Activated CD8-positive, alpha-beta memory T cell treated with anti-CD3 and anti-CD28 coated beads, Interleukin-2, amount 50 U/mL, for 4 hours (primary cell): ENCODE measurements at places on chromosomes 16 and 17.
A peak's percentile ranks its signal among the peaks of the same experiment; 100 is the strongest.

DNA sequence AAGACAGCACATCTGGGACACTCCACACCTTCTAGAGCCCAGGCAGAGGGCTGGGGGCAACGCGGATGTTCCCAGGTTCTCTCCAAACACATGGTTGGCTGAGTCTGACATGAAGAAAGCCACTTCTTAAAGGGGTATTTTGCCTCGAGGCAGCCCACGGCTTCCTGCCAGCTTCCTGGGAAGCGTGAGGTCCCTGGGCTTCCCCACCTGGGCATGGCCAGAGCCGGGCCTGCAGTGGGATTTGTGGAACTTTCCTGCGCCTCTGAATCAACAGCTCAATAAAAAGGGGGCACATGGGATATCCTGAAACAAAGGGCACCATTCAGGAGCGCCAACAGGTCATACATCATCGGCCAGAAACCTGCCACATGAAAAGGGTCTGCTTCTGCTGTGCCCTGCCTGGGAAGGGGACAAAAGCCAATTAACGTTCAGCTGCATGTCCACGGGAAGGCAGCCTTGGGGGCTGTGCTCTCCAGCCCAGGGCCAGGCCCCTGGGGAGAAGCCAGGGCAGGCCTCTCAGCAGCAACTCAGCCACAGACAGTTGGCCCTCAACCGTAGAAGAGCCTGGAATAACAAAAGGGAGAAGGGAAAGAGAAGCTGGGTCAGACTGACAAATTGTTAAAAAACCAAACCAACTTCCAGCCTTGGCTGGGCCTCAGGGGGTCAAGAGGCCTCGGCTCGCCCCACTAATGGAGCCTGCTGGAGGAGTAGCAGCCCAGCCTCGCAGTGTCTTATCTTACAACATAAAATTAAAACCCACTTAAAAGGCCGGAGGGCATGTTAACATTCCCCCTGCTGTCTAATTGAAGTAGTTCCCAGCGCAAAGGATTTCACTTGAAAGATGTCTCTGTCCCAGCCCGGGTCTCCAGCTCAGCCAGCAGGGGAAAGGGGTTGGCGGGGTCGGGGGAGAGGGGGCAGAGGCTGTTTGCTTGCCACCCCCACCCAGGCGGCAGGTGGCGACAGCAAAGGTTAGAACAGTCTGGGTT is 34.2 kb downstream of the TBX4 start:
- DNase-seq = no peak

GRCh38 chr16:80265624-80266306 is 275.0 kb upstream of the DYNLRB2 start:
- DNase-seq = no peak

DNA sequence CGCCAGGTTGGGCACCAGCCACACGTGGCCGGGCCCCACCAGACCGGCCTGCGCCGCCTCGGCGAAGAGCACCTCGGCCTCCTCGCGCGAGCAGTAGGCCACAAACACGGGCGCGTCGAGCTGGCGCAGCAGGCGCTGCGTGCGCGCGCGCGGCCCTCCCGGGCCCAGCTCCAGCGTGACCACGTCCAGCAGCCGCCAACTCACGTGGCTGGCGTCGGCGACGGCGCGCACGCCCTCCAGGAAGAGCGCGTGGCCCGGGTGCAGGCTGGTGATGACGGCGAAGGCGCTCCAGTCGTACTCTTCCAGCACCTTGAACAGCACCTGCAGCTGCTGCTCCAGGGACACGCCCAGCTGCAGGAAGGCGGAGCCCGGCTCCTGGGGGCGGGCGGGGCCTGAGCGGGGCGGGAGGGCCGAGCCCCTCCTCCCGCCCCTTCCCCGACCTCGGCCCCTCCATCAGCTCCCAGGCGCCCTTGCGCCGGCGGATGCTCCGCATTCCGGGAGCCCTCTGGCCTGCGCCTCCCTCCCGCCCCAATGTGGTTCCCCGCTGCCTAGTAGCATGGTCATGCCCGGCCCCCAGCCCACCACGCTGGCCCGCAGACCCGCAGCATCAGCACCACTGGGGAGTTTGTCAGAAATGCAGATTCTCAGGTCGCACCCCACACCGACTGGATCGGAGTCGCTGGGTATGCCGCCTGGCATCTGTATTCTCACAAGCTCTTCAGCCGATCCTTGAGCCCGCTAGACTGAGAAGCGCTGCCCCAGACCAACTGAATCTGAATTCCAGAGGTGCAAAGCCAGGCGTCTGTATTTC is 7.2 kb downstream of the GRIN2C start:
- DNase-seq = peak; percentile 41

GRCh38 chr17:31724619-31725018 is 134.4 kb downstream of the COPRS start:
- DNase-seq = no peak

DNA sequence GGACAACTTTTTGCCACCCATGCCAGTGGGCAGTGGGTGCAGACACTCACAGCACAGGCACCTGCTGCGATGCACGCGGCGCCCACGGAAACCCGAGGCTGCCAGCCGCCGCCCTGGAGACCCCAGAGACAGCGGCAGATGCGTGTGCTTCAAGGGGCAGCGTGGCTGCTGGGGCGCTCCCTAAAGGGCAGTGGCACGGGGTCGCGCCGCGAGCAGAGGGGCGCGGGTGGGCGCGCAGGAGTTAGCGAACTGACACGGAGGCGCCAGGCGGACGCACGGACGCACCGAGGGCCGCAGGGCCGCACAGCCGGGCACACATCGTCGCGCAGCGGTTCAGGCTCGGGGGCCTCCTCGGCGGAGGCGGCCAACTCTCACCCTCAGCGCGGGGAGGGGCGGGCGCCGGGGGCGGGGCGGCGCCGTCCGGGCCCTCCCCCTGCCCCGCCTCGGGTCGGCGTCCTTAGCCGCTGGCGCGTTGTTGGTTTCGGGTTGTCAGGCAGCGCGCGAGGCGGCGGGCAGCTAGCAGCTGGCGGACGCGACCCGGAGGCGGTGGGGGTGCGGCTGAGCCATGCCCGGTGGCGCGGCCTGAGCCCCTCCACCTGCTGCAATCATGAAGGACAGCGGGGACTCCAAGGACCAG is at the start of gene KIF19:
Gene KIF19, plus strand, starts transcription at position 484 of the 637 bp plus-strand sequence. Its CDS starts 124 bp downstream, at position 608.
- peak; percentile 45 for DNase-seq

DNA sequence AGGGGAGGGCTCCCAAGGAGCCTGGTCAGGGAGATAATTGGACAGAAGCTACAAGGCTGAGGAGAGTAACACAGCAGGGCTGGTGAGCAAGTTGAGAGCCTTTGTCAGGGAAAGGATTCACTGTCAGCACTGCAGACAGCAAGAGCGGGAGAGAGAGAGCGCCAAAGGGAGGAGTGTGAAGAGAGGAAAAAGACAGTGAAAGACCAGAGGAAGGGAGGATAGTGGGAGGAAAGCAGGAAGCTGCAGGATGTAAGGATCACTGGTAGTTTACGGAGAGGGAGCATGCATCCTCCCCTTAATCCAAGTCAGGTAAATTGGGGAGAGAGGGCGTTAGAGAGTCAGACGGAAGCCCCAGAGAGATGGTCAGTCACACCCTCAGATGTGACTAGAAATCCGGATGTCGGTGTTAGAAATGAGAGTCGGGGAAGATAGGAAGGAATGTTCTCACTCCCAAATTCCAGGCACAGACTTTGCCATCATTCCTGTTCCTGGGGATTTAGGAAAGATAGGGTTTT is 13.8 kb upstream of the SPOP start:
- DNase-seq = no peak

GRCh38 chr16:50209546-50210265 is 56.6 kb downstream of the TENT4B start:
- no peak for DNase-seq

DNA sequence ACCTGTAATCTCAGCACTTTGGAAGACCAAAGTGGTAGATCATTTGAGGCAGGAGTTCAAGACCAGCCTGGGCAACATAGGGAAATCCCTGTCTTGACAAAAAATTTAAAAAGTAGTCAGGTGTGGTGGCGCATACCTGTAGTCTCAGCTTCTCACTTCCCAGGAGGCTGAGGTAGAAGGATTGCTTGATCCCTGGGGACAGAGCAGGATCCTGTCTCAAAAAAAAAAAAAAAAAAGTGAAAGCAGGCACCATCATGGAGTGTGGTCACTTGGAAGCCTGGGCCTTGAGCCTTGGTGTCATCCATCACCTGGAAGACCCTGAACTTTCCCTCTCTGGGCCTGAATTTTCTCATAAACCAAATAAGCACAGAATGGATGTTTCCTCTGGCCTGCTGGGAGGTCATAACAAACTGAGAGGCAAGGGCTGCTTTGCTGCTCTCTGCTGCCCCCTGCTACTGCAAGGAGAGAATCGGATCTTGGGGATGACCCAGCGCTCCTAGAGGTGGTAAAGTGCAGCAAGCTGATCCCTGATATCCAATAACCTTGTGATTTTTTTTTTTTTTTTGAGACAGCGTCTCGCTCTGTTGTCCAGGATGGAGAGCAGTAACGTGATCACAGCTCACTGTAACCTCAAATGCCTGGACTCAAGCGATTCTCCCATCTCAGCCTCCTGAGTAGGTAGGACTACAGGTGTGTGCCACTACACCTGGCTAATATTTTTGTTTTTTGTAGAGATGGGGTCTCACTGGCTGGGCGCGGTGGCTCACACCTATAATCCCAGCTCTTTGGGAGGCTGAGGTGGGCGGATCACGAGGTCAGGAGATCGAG is 75.9 kb upstream of the RNU2-1 start:
- DNase-seq = no peak

DNA sequence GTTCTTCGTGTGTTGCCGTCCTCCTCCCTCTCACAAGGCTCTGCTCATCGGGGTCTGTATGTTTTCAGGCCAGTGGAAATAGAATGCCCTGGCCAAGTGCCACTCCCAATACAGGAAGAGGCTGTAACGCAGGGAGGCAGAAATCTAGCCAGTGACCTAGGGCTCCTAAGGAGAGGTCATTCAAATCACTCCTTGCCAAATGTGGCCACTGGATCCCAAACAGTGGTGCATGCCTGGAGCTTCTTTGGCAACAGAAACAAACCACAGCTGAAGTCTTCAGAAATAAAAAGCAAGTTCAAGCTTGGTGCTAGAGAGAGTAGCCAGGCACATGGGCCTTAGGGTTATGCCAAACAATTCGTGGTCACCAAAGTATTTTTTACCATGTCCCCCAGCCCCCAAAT is 66.1 kb downstream of the SMG6 start:
- no peak for DNase-seq

- no peak for DNase-seq
Observed at GRCh38 chr17:81914103-81914850, 3.1 kb upstream of the PCYT2 start.

DNA sequence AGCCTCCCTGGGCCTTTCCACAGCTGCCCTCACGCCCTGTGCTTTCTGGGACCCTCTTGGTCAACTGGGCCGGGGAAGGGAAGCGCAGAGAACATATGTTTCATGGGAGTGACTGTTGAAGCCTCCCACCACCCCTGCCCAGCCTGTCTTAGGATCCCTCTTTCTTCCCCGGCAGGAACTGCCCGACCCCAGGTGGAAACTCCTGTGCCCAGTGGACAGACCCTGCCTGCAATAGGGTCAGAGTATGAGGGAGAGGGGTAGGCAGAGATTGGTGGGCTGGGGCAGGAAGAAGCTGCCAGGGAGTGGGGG is 10.5 kb downstream of the HEXIM2 start:
- no peak for DNase-seq

DNA sequence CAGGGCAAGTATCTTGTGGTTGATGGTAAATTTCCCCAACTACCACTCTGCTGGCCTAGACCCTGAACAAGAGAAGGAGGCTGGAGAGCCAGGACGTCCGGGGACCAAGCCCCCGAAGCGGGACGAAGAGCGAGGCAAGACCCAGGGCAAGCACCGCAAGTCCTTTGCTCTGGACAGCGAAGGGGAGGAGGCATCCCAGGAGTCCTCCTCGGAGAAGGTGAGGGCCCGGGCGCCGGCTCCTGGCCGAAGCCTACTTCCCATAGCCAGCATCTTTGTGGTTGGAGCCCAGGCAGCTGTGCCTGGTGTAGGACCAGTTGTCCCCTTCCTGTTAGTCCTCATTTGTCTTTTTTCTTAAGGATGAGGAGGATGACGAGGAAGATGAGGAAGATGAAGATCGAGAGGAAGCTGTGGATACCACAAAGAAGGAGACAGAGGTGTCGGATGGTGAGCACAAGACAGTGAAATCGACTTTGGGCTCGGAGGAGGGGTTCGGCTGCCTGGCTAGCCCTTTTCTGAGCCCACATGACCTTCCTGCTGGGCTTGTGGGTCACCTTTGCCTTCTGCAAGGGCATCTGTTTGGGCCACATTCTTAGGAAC is 11.8 kb downstream of the SETD1A start:
- DNase-seq = no peak

GRCh38 chr16:82016964-82017363 is 5.7 kb upstream of the SDR42E1 start:
- DNase-seq = no peak

DNA sequence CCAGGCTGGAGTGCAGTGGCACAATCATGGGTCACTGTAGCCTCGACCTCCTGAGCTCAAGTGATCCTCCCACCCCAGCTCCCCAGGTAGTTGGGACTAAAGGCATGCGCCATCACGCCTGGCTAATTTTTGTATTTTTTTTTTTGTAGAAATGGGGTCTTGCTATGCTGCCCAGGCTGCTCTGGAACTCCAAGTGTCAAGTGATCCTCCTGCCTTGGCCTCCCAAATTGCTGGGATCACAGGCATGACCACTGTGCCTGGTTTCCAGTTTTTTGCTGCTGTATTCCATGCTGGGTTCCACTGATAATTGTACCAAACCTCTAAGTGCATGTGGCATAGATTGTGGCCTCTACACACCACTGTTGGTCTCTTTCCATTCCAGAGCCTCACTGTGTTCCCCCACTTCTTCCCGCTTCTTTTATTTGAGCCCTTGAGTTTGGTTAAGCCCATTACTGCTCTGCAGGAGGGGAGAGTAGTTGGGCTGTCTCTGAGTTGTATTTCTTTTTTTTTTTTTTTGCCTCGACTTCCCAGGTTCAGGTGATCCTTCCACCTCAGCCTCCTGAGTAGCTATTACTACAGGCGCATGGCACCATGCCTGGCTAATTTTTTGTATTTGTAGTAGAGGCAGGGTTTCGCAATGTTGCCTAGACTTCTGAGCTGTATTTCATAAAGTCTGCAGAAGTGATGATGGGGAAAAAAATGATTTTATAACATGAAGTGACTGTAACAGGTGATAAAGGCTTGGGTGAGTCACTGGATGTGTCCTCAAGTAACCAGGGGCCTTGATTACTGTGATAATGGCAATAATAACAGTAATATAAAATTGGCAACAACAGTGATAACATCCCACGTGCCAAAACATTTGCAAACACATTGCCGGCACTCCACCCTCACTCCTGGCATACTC is 30.0 kb downstream of the EEF2K start:
- no peak for DNase-seq
